ENCODE measurements at places on chromosomes 3 and 15.
A peak's percentile ranks its signal among the peaks of the same experiment; 100 is the strongest.

DNA sequence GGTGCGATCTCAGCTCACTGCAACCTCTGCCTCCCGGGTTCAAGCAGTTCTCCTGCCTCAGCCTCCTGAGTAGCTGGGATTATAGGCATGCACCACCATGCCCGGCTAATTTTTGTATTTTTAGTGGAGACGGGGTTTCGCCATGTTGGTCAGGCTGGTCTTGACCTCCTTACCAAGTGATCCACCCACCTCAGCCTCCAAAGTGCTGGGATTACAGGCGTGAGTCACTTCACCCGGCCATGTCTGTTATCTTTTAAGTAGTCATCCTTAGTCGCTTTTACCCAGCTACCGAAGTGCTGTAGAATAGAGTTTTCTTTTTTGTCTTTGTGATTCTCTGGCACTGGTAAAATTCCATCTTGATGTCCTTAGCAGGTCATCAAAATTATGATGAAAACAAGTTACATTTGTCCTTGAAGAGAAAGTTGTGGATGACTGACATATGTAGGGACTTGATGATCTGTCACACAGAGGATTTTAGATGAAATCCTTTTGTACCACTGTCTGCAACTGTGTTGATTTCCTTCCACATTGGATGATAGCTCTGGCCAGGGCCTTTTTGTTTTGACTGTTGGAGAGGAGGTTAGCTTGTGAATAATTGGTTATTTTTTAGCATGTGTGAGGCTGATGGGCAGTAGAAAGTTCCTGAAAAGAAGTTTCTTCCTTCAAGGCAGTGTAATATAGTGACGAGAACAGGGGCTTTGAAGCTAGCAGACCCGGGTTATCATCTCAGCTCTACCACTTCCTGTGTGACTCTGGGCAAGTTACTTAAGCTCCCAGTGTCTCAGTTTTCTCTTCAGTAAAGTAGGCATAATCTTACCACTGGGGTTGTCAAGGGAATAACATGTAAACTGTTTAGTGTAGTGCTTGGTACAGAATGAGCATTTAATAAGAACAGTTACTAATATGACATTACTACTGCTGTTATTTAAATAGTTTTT is 18.8 kb downstream of the ATG7 start:
- peak; percentile 41 for DNase-seq

DNA sequence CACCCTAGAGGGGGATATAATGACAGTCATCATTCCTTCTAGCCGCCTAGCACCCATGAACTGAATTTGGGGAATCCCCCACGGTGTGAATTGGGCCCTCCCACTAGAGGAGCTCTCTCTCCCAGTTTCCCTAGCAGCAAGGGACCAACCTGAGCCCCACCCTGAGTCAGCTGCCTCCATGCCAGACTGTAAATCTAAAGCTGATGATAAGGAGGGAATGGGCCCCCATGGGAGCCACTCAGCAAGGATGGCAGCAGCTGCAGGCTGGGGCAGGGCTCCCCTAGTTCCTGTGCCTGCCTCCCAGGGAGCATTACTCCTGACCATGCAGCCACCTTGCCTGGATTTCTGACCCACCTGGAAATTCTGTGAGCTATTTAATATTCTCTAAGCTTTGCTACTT is 57.0 kb upstream of the PXYLP1 start:
- DNase-seq: no peak

GRCh38 chr3:175207361-175207760 is 348.2 kb downstream of the NAALADL2 start:
- DNase-seq: no peak

DNA sequence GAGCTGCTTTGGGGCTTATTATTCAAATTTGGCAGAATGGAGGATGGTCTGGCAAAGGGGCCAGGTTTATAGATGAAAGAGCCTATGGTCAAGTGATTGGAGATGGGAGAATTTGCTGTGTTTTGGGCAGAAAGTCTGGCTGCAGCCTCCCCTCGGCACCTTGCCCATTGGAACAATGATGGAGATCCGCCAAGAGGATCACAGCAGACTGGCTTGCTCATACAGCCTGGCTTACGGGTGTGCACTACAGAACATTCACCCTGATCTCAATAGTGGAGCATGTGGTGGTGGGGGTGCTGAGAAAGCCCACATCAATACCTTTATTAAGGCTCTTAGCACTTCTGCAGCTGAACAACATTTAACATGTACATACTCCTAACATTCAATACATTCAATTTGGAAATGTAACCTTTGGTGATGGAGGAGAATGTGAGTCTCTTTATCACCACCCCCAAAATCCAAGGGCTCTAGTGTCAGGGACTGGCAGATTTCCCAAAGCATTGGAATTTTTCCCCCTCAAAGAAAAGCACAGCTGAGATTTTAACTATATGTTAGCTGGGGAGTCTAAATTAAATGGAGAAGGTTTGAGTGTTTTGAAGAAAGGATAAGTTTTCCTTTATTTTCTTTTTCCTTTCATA is 118.4 kb upstream of the TMC3 start:
- DNase-seq: peak; percentile 91

DNA sequence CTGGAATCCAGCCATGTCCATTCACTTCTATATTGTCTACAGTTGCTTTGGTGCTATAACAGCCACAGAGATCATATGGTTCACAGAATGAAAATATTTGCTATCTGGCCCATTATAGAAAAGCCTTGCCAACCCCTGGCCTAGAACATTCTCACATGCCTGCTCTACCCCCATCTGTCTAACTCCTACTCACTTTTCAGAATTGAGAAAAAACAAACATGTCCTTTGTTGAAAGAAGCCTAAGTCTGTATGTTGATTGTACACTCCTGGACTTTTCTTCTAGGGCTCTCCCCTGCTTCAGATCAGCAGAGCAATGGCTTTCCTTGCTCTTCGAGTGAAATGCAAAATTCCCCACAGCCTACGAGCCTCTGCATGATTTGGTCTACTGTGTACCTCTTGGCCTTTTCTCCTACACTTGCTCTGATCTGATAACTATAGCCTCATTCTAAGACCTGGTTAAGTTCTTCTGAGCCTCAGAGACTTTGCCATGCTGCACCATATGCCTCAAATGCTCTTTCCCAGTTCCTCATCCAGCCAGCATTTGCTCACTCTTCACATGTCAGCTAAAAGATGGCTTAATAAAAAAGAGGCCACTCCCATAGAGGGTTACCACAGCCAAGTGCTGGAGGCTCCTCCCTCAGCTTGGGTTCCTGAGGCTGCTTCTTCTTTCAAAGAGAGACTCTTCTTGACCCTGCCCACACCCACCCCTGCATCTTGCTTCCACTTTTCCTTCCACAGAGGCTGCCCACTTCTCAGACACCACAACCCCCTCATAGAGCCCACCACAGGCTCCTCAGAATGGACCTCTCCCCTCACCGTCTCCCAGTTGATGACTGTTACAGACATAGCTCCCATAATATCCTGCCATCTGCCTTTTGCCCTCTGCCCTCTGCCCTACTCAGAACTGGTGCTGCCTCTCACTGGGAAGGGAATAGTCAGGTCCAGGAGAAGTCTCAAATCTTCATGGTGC is 22.9 kb upstream of the DCLK3 start:
- DNase-seq: no peak

DNA sequence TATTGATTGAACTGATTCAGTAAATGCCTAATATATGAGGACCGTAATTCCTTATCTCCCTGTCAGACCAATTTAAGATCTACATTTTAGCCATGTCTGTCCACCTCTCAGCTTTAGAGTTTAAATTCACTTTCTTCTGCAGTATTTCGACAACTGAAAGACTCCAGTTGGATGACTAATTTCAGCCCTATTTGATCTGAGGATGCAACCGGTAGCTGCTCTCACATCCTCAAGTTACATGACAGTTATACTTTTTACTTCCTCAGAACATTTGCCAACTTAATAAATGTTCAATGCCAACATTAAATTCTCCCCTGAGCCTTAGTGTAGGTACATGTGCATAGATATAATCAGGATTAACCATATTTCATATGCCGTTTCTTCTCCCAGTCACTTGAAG is 2.5 kb upstream of the HHLA2 start:
- no peak for DNase-seq

DNA sequence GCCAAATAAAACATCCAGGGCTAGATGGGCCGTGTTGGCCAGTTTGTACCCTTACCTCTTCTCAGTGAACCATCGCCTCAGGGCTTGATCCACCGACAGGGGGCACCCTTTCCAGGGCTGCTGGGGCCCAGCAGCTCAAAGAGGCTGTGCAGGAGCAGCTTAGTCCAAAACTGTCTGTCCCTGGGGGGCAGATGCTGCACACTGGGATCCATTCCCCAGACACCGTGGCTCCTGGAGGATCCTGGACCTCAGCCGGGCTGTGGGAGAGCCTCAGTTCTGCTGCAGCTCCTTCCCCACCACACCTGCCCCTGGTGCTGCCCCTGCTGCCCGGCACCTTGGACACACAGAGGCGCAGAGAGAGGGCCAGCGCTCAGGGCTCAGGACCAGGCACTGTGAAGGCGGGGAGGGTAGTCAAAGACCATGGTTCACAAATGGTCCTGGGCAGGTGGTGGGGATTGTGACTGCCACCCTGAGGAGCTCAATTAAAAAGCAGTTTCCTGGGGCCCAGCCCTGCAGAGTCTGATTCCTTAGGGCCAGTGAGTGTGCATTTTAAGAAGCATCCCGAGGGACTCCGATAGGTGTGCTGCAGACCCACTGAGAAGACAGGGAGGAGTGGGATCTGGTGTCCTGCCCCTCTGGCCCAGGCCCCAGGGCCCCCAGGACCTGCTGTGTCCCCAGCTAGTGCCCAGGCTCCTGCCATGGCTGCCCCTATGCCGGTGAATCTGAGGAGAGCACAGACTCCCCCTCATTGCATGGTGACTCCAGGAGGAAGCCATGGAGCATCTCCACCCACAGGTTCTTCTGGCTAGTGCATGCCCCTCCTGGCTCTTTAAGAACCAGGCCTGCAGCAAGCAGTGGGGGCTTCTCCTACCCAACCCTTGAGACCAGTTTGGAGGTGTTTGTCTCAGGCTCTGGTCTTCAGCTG is 86.5 kb upstream of the PRR20G start:
- DNase-seq: no peak

DNA sequence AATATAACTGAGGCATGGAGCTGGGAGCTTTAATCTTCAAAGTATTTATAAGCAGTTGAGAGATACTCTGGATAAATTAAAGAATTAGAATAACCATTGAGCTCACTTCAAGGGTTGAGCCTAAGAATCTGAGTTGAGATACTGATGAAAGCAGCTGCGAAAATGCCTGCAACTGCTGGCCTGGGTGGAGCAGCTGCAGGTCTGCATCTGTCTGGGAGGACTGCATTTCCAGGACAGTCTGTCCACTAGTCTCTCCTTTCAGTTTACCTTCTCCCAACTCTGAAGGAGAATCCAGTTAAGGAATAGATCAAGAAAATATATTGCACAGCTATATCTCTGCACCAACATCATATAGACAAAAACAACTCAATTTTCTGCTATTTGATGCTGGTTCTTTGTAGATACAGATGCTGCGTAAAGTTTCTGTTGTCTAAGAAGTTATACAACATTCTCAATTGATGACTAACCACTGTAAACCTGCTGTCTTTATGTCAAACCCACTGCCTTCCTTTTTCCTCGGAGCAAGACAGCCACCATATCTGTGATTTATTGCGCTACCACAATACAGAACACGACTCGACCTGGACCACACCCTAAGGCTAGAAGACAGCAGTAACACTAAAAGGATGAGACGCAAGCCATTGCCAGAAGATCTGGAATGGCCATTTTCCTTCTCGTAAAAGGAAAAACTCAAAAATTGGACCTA is 245.1 kb downstream of the MAGI1 start:
- no peak for DNase-seq

DNA sequence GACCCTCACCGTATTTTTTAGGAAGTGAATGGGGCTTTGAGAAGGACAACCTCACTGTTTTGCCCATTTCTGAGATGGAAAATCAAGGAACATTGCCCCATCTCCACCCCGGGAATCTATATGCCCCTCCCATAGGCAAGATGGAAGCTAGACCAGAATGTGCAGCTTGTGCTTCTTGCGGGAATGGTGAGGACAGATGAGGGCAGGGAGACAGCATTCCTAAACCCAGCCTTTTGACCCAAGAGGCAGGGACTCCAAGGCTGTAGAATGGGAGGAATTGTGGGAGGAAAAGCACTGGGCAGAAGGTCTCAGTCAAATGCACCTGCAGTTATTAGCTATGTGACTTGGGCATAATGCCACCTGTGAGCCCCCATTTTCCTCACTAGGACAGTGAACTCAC is 66.9 kb downstream of the SMAD3 start:
- no peak for DNase-seq

GRCh38 chr15:56019060-56019793 is 25.8 kb upstream of the NEDD4 start:
- DNase-seq: peak; percentile 38

DNA sequence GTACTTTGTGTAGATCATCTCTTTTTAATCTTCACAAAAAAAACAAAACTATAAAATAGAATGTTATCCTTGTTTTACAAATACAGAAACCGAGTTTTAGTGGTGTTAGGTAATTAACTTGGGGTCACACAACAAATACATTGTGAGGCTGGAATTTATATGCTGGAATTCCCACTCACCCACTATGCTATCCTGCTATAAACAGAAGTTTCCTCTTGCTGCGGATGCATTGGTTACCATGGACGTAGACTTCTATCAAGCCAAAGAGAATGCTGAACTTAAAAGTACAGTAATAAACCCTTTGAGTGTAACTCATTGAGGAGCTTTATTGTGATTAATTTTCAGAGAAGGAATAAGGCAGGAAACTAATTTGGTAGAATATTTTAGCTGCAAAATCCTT is 9.2 kb downstream of the SNAP23 start:
- DNase-seq: no peak

- DNase-seq: peak; percentile 25
Observed at GRCh38 chr3:128946411-128946810, 47.5 kb downstream of the CFAP92 start.

- DNase-seq: peak; percentile 15
Observed at GRCh38 chr15:53580366-53580765, 179.1 kb downstream of the WDR72 start.

GRCh38 chr3:50292159-50293078 is at the start of gene IFRD2:
TSS of gene IFRD2 (minus strand) at chr3:50292429. CDS start at chr3:50292274, 155 bp downstream.
- DNase-seq: peak; percentile 97

GRCh38 chr3:12267376-12268030 is 21.4 kb upstream of the PPARG start:
- DNase-seq: no peak

DNA sequence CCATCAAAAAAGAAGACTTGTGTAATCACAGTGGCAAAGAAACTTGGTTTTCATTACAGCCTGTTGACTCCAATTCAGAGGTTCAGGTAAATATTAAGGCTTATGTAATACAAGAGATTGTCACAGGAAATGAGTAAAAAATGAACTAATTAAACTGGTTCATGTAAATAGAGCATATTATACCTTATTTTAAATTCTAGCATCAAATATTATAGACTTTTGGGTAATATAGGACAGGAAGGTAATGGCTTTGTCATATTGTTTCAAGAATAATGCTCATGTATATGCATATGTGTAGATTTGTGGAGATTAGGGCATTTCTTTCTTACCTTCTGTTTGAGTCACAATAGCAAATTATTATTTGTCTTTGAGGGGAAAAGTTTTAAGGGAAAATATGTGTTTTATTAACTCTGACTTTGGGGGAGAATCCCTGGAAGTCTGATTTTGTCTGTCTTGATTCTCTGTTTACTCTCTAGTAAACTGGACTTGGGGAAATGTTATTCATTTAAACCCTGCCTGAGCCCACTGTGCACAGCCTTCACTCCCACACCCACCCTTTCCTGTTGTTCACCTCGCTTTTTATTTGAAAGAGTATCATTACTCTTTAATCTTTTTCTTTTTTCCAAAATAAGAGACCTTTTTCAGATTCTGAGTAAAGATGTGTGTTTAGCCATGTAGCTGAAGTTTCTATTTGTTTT is 43.0 kb downstream of the RASA2 start:
- no peak for DNase-seq

Measured in fibroblast of upper back skin (primary cell).